ENCODE measurements at places on chromosomes 2 and 18.

GRCh38 chr2:126894585-126895182 is 4.0 kb upstream of the TEX51 start:
- no peak for DNase-seq

GRCh38 chr18:77207540-77207939 is 42.1 kb upstream of the GALR1 start:
- DNase-seq = peak; percentile 15

GRCh38 chr2:175576875-175577274 is 395.4 kb upstream of the ATP5MC3 start:
- no peak for DNase-seq

DNA sequence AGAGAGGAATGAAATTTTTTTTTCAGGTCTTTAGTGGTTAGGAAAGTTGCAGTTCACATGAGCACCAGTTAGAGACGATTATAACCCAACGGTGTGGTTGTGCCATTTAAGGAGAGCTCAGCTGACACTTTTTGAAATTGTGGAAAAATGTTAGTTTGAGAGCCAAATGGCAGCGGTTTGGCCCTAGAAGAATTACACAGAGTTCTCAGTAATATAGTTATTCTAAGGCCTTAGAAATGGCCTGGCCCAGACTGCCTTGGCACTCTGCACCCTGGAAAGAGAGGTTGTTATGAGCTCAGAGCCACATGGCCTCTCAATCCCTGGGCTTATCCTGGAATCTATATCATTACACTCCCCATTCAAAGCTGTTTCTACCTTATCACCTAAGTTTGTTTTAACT is 117.4 kb downstream of the RHBDD1 start:
- DNase-seq = no peak

DNA sequence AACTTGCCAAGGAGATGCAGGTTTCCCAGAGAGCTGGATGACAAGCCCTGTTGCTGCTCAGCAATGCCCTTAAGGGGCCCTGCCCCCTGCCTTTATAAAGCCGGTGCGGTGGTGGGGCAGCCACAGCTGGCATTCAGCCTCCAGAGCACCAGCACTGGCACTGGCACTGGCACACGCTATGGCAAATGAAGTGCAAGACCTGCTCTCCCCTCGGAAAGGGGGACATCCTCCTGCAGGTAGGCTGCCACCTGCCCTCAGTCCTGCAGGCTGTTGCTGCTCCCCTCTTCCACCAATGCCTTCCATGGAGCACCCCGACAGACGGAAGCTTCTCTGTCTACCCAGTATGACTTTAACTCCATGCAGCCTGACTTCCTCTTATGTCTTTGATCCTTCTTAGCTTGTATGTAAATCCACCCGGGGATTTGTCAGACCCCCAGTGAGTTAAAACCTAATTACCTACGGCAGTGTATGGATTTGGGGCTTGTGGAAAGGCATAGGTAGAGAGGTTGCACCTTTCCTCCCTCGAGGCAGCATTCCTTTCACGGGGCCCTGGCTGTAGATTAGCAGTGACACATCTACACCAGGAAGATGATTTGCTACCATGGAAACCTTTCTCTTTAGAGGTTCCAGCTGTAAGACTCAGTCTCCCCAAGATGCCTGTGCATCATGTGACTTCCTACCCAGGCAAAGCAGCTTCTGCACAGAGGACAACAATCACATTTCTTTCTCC is at the start of gene DAPL1:
DAPL1 (plus strand) TSS at position 123 of the 730 bp plus-strand sequence; CDS start at position 179, 56 bp downstream.
- DNase-seq = no peak

DNA sequence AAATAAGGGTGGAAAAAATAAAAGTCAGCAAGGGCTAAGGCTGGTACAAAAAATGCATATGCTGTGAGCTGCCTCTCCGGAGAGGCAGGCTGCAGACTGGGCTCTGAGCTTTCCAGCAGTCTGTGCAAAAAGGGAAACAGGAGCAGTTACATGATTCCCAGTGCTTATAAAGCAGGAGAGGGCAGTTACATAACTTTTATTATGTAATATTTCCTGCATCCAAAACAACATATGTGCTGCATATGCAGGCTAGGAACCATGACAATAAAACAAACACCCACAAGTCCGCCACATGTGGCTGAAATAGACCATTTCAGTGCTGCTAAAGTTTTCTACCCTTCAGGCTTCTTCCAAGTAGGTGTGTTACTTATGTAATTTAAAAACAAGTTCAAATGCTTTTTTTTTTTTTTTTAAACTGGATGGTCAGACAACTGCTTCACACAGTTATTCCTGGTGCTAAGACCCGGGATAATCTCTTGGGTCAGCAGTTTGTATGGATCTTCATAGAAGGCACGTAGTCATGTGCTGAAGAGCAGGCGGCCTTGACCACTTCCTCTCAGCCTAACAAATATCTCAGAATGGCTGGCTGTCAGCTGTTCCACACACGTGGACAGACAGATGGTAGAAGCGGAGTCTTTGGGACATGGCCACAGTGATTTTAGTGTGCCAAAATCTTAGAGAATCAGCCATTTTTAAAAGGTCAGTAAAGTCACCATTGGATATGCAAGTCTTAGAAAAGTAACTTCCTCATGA is 43.5 kb downstream of the ARMC9 start:
- DNase-seq = no peak

DNA sequence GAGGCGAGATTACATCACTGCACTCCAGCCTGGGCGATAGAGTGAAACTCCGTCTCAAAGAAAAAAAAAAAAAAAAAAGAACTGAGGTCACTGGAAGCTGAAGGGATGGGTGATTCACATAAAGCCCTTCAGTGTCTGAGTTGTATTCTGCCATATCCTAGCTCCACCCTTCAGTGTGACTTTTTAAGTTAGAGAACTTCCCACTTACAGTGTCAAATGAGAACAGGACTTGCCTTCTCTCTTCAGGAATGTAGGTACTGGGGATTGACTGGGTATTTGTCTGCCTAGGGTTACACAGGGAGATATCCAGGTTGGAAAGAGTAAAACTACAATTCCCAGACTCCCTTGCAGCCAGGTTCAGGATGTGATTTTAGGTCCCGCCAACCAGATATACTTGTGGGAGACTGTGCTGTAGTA is 37.9 kb downstream of the EHD3 start:
- DNase-seq = no peak

DNA sequence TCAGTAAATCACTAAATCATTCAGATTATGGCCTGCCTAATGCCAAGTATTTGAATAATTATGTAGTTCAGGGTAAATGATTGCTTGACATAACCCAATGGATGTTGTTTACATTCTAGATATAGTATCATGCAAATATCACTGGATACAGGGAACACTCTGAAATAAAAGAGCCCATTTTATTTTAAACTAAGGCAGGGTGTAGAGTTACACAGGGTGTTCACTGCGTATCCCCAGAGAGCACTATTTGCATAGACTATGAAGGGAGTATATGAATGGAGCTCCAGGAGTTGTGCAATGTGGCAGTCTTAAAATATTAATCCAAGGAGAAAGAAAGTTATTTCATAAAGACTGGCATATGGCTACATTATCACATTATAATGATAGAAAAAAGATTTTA is 701.1 kb upstream of the KLHL29 start:
- no peak for DNase-seq

DNA sequence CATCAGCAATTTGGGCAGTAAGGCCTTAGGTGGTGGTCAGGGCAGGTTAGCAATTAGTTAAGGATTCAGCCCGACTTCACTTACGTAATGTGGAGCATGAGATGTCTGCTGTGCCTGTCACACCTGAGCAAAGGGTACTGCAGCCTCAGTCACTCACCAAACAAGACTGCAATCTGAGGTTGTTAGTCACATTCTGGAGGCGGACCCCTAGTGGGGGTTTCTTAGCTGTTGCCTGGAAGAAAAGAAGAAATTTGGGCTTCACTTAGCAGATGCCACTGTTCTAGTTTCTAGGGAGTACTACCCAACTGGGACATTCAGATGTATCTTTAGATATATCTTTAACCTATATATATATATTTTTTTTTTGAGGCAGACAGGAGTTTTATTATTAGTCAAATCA is 529.9 kb downstream of the SLC4A3 start:
- DNase-seq = no peak

DNA sequence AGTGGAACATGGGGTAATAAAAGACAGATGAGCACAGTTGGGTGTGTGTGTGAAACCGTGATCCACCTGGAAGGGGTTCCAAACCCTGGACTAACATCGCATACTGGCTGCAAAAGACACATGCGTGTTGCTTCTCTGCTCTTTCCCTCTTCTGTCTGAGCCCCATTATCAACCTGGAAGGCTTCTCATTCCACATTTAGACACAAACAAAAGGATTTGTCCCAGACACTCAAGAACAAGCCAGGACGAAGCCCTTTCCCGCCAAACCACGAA is 7.0 kb upstream of the SP9 start:
- no peak for DNase-seq
